Activated CD8-positive, alpha-beta T cell treated with anti-CD3 and anti-CD28 coated beads, Interleukin-2, amount 10 ng/mL, durations not matched to agents 7 days and 5 days (primary cell): ENCODE measurements at places on chromosomes 1 and 21. TPM values are rescaled to one million over a fixed set of nuclear protein-coding genes. Genes with fewer than 3 reads are reported as not detected.

The PRELP gene
- total RNA-seq = not detected

The PODN gene
- not detected for total RNA-seq

The DCST1 gene
- not detected for total RNA-seq

The SLC9C2 gene
- not detected for total RNA-seq

The HUNK gene
- 0.21 TPM for total RNA-seq

The ERVH48-1 gene
- 0.13 TPM for total RNA-seq

The MAGI3 gene
- 6.2 TPM for total RNA-seq

The HNRNPCL2 gene
- total RNA-seq = not detected

The EVI5 gene
- 0.21 TPM for total RNA-seq

The TEDDM1 gene
- total RNA-seq = not detected

The CACNA1S gene
- not detected for total RNA-seq

The KIAA1614 gene
- 0.21 TPM for total RNA-seq

The PLXNA2 gene
- total RNA-seq = 1.6 TPM

The NENF gene
- 29.2 TPM for total RNA-seq

The SPRR2F gene
- total RNA-seq = not detected

The RHBDL2 gene
- not detected for total RNA-seq

The MIXL1 gene
- total RNA-seq = not detected

The ENAH gene
- total RNA-seq = not detected

The AJAP1 gene
- total RNA-seq = not detected

The LRRC71 gene
- total RNA-seq = not detected

The IGSF21 gene
- not detected for total RNA-seq

The KCNK2 gene
- not detected for total RNA-seq

The CFAP141 gene
- total RNA-seq = not detected

The CTSE gene
- not detected for total RNA-seq

The FNDC10 gene
- total RNA-seq = 7.5 TPM

The PAQR6 gene
- 9.9 TPM for total RNA-seq

The LCE1C gene
- not detected for total RNA-seq

The LCE3D gene
- not detected for total RNA-seq

The MGST3 gene
- total RNA-seq = 30.9 TPM

The CRABP2 gene
- total RNA-seq = 1.3 TPM

The FGR gene
- 0.08 TPM for total RNA-seq
